ENCODE measurements at places on chromosomes 1 and 21.

GRCh38 chr1:226634166-226634588, 85.6 kb downstream of the STUM start:
- DNase-seq: peak; percentile 71

GRCh38 chr1:206050655-206051235, 2.2 kb upstream of the RHEX start:
- DNase-seq: no peak

DNA sequence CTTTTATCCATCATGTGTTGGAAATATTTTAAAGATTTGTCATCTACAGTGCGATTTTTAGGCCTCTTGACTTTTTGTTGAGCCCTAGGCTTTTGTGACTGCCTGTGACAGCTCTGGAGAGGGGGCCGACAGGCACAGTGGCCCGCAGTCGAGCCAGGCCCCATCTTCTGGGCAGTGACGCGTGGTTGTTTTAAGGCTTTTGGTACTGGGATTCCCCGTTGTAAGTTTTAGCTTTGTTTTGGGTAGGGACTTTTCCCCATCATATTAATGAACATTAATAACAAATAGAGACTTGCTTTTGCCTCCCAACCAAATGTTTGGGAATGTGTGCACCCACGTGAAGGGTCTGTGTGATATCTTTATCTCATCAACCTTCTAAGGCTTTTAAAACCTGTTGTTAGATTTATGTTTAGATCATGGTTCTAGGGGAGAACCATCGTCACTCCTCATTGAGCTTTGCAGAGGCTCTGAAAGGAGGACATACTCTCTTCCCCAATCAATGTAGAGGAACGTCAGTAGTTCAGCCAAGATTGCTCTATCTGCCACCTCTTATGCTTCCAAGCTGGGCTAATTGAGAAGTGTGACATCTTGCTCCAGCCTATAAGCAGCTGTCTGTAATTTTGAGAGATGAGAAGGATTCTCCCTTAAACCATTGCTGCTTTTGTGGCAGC, 34.6 kb downstream of the MAPKAPK2 start:
- DNase-seq: no peak

DNA sequence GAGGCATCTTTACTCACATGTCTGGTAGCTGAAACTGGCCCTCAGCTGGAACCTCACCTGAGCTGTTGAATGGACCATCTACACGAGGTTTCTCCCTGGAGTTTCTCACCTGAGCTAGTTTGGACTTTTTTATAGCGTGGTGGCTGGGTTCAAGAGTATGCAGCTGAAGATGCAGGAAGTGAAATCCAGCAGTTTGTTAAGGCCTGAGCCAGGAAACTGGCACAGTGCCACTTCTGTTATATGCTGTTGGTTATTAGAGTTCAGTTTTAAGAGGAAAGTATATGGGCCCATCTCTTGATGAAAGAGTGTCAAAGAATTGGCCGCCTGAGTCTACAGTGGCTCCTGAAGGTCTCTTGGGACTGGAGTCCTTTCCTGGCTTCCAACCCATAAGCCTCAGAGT, 35.6 kb downstream of the STUM start:
- DNase-seq: no peak

DNA sequence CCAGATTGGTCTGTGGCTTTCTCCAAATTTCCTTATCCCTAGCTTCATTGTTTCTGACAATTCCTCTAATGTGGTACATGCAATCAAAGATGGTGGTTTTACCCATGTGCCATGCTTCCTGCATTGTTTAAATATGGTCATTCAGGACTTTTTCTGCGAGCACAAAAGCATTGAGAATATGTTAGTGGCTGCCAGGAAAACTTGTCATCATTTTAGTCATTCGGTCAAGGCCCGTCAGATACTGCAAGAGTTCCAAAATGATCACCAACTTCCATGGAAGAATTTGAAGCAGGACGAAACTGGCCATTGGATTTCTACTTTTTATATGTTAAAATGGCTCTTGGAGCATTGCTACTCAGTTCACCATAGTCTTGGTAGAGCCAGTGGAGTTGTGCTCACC, 3.7 kb downstream of the ZBED6 start:
- DNase-seq: no peak

DNA sequence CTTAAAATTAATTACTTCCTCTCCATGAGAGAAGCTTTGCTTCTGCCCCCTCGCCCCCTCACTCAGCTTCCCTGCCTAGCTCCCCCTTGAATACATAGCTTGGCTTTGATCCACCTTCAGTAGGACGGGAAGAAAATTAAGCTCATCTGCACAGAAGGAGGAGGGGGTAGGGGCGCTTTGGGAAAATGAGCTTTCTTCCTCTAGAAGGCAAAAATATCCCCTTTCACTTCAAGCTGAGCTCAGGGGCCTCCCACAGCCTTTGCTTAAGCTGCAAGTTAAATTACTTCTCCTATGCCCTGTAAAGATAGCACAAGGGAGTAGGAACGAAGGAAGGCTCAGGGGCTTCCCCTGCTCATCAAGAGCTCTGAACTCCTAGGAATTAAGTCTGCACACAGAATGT, 65.2 kb upstream of the GOLT1A start:
- no peak for DNase-seq

GRCh38 chr1:32071758-32072621, 749 bp upstream of the TMEM39B start:
- DNase-seq: no peak

Data from GM19239 (cell line).